ENCODE measurements at places on chromosomes 2 and 18.

DNA sequence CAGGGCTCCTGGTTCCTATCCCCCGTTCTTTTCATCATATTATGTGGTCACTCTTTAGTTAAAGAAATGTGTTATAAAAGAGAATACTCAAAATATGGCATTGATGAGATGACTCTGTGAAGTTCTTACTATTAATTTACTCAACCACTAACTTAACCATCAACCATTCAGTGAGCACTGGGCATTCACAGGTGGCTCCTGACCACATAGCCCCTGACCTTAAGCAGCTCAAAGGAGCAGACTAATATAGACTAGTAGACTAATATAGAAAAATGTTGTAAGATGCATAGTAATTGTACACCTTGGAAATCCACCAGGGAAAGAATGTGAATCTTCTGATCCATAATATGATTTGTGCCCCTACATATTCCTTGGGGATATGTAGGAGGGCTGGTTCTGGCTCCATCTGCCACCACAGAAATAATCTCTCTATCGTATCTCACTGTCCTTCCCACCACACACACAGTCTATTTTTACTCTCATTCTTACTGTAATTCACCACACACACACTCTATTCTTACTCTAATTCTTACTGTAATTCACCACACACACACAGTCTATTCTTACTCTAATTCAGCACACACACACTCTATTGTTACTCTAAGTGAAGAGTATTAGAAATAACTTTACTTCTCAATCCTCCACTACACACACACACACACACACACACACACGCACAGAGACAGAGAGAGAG lies 188.9 kb upstream of the ITGA4 start:
- no peak for DNase-seq

DNA sequence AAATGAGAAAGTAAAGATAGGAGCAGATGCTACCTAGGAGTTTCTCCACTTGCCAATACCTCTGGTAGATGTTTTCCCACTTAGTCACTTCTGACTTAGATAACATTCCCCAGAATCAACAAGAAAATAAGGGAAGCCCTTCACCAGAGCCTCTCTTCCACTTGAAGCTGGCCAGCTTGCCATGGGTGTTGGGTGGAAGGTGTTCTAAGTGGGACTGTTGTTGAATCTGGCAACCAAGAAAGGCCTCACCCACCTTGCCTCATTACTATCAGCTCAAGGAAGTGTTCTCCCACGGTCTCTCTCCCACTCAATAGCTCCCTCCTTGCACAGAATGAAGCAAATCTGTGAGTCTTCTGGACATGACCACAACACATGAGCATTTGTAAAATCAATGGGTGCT lies 100.4 kb upstream of the REG3A start:
- no peak for DNase-seq

GRCh38 chr2:15385184-15385583 lies 175.9 kb downstream of the NBAS start:
- DNase-seq, result no peak

- DNase-seq, result no peak
Observed at GRCh38 chr2:180829261-180829660, 151.1 kb upstream of the UBE2E3 start.

GRCh38 chr18:27206411-27206810 lies 21.3 kb upstream of the CHST9 start:
- DNase-seq, result no peak

- DNase-seq, result no peak
Observed at GRCh38 chr2:77954931-77955330, 432.8 kb upstream of the LRRTM4 start.

- no peak for DNase-seq
Observed at GRCh38 chr2:229178117-229178516, 93.0 kb downstream of the PID1 start.

DNA sequence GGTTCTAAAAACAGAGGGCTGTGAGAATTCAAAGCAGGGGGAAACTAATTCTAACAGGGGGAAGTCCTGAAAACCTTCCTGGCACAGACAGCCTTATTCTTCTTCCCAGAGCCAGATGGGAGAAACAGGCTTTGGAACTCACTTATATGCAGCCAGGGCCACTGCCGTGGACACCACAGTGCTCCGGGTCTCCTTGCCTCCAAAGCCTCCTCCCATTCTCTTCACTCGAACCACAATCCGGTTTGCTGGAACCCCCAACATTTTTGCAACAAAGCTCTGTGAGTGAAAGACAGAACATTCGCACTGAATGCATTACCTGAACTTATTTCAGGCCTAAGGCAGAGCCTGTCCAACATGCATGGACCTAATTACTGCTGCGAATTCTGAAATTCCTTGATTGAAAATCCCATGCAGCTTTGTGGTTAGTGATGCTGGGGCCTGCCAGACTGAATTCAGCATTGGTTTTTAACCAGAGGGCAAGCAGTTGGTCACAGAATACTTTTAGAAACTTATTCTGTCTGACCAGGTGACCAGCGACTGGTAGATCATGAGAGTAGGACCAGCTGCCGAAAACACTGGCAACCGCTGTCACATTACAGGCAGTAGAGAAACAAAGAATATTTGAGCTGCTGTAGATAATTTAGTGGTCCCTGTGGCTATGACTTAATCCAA lies 48.6 kb downstream of the XDH start:
- no peak for DNase-seq

DNA sequence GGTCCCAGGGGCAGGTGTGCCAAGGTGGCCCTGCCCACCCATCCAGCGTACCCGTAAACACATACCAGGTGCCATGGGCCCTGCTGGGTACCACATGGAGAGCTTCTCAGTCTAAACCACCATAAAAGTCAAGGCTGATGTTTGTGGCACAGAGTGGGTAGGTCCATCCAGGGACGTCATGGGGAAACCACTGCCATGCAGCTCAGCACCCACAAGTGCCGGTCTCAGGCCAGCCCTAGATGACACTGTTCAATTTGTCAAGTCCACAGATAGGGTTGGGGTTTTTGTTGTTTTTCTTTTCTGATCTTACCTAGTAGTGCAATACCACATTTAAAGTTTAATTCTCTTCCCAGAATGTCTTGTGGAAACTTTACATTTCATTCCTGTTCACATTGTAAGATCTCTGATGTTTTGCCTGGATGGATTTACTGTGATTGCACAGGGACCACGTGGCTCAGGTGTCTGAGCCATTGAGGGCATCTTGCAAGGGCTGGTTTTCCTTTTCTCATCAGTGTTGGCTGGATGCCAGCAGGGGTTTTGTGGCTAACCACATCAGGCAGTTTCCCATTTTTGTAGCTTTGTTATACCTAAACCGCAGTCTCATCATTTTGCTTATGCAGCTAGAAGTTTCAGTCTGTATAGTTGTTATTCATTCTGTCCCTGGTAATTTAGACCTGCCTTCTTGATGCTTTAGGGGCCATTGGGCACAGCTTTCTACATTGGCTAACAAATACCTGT lies 64.7 kb downstream of the STK25 start:
- DNase-seq, result peak; percentile 83

GRCh38 chr2:195312662-195313061 lies 344.4 kb upstream of the SLC39A10 start:
- DNase-seq, result no peak

DNA sequence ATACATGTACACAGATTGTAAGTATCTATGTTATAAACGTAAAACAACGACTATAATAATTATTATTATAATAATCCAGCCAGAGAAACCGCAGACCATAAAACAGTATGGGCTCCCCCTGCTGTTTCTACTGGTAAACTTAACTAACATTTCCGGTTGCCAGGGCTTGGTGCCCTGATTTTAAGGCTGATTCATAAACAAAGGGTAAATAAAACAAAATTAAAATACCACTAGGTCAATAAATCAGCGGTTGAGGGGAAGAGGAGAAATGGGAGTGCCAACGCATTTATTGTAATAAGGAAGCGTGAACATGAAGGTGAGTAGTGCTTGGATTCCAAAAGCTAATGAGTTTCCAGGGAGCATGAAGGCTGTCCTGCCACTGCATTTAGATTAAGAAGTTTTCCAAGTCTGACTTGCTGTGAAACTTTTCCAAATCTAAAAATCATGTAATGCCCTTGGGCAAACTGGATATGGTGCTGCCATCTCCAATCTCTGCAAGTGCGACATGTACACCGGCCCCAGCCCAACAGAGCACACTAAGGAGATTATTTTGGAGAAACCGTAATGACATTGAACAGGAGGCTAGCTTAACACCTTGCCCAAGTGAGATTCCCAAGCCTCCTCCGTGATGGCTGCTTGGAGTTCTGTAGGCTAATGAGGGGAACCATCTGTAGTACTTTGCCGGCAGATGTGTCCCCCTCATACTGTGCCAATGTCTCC lies 50.7 kb upstream of the HNRNPA3 start:
- DNase-seq, result no peak

DNA sequence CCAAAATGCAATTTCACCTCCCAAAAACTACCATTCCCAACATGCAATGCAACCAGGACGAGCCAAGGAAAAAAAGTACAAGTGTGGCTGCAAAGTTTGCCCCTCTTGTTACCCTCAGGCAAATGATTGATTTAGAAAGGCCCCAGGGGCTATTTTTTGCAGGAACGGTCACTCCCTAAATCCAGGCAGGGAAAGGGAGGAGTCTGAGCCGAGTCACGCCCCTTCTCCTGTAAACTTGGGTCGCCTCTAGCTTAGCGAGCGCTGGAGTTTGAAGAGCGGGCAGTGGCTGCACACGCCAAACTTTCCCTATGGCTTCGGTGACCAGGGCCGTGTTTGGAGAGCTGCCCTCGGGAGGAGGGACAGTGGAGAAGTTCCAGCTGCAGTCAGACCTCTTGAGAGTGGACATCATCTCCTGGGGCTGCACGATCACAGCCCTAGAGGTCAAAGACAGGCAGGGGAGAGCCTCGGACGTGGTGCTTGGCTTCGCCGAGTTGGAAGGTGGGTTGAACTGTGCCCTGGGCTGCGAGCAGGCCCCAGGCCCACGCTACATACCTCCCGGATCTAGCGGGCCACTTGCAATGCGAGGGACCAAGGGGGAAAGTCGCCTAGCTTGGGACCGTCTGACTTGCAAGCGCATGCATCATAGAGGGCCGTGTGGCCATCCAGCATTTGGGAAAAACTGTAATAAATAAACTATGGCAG lies at the start of gene GALM:
GALM (plus strand) TSS at position 261 of the 702 bp plus-strand sequence; CDS start at position 309, 48 bp downstream.
- DNase-seq, result no peak

DNA sequence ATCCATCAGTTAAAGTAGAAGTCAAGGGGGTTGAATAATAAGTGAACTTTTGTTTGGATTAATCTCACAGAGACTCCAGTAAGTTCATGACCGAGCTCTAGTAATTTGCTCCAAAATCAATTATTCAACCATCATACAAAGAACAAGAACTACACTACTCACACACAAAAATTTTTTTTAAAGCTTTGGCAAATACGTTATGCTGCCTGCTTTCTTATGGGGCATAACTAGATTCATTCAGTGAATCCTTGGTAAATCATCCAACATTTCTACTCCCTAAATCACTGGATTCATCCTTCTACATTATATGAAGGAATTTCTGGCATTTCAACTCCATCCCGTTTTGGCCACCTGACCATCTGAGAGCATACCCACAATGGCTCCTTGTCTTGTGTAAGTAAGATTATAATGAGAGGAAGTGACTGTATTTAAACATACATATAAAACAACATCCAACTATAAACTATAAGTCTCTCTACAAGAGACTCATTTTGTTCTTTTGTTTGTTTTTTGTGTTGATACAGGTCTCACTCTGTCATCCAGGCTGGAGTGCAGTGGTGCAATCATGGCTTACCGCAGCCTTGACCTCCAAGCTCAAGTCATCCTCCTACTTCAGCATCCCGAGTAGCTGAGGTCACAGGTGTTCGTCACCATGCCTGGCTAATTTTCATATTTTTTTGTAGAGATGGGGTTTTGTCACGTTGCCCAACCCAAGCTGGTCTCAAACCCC lies 144.2 kb upstream of the LRRTM4 start:
- DNase-seq, result no peak

DNA sequence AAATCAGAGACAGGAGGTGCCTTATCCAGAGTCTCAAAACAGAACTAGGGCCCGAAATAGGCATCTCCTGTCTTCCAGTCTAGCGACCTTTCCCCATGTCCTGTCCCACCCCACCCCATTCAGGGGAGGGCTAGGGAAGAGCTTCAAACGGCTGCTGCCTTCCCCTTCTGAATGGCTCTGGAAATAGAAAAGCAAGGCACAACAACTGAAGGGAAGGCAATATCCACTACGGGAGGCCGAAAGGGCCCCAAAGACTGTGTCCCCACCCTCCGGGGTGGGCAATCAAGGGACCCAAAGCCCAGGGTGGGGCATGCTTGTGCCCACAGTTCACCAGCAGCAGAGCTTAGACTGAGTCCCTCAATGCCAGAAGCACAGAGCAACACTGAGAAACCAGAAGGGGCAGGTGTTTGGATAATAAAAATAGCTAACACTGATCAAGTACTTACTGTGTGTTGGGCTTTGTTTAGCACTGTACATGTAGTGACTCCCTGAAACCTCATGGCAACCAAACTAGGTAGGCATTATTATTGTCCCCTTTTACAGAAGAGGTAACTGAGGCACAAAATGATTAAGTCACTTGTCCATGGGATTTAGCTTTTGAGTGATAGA lies 38.5 kb downstream of the CYRIA start:
- DNase-seq, result no peak

DNA sequence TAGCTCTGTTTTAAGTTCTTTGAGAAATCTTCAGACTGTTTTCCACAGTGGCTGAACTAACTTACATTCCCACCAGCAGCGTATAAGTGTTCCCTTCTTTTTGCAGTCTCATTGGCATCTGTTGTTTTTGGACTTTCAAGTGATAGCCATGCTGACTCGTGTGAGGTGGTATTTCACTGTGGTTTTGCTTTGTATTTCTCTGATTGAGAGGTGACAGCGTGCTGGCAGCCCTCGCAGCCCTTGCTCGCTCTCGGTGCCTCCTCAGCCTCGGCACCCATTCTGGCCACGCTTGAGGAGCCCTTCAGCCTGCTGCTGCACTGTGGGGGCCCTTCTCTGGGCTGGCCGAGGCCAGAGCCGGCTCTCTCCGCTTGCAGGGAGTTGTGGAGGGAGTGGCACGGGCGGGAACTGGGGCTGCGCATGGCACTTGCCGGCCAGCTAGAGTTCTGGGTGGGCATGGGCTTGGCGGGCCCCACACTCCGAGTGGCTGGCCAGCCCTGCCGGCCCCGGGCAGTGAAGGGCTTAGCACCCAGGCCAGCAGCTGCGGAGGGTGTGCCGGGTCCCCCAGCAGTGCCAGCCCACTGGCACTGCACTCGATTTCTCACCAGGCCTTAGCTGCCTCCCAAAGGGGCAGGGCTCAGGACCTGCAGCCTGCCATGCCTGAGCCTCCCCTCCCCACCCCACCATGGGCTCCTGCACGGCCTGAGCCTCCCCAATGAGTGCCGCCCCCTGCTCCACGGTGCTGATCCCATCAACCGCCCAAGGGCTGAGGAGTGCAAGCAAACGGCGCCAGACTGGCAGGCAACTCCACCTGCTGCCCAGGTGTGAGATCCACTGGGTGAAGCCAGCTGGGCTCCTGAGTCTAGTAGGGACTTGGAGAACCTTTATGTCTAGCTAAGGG lies 151.8 kb downstream of the IRS1 start:
- DNase-seq, result no peak
